ENCODE measurements at places on chromosomes 3 and 15.

GRCh38 chr15:85927931-85928537, 133.3 kb upstream of the KLHL25 start:
- DNase-seq = no peak

DNA sequence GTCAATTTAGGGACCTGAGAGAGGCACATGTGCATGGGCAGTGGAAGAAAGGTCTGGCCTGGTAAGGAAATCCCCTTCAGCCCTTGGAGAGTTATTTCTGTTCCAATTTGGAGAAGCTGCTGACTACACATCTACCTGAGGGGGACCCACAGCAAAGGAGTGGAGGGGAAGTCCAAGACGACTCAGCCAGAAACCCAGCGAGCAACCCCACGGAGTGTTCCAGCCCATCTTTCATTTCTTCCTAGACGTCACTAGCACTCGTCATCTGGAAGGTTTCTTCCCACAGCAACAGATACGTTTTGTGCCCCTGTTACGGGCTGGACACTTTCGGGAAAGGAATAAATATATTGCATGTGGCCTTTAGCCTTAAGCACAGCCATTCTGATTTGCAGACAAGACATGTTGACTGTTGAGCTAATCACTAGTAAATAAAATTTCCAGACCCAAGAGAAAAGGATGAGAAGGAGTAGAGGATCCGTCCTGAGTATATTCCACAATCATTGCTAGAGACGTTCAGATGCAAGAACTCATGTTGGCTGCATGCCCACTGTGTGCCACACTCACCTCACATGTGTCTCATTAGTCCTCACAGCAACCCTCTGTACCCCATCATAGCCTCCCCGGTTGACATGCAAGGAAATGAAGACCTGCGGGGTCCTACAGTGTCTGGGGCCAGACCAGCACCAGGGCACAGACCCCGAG, 7.8 kb upstream of the FAM174B start:
- no peak for DNase-seq

- no peak for DNase-seq
Observed at GRCh38 chr3:178561239-178561638, 25.0 kb downstream of the KCNMB2 start.

- no peak for DNase-seq
Observed at GRCh38 chr3:58154626-58155449, 55.9 kb downstream of the DNASE1L3 start.

DNA sequence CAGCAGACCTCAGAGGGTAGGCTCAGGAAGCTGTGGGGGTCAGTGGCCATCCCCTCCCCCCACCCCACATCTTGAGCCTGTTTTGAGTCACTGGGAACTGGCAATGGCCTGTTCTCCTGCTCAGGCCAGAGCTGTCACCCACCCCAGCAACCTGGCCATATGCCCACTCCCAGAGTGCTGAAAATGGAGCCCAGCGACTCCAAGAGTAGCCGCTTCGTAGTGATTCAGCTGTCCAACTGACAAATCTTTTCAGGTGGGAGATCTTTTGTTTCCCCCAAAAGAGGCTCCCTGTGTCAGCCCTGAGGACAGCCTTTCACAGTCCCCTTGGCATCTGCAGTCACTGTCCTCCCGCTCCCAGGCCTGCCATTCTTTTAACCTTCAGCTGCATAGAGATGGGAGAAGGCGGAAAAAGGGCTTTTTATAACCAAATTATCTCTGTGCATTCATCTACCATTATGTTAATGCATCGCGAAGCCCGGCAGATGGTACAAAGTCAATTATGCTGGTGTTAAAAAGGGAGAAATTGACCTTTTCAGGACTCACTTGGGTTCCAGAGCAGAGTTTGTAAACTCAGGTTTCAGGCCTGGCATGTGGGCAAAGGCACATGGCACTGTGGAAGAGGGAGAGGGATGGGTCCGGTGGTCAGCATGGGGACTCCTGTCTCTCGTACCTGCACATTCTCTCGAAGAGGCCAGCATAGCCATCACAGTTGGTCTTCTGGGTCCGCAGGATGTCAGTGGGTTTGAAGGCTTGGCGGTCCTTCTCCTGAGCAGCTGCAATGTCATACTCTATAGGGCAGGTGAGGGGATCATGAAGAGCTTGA, 32.1 kb downstream of the KY start:
- DNase-seq = no peak

DNA sequence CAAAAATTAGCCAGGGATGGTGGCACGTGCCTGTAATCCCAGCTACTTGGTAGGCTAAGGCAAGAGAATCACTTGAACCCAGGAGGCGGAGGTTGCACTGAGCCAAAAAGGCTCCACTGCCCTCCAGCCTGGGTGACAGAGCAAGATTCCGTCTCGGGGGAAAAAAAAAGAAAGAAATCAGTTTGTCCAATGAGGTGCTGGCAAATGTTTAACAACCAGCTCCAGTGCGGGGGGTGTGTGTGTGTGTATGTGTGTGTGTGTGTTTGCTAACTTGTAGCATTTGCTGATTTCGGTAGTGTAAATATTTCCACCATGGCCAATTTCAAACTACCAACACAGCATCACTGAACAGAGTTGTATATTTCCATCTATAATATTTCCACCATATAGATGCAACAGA, 23.8 kb upstream of the IDH2 start:
- DNase-seq = no peak

DNA sequence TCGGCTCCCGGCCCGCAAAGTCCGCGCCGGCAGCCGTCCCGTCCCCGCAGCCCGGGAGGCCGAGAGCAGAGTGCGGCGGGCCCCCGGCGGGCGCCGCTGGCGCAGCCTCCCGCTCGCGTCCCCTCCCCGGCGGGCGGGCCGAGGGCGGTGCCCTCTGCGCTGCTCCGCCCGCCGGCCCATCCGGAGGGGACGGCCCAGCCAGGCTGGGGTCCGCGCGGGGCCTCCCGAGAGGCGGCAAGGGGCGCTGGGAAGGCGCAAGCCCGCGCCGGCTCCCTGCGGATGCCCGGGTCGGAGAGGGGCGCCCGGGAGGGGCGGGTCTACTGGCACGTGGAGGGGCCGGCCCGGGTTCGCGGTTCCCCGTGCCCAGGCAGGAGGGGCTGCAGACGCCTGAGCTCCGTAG, at the start of the genes CLCN2 and POLR2H:
CLCN2 (minus strand) TSS at position 74 of the 400 bp plus-strand sequence. CDS start 126 bp downstream, outside the sequence.
POLR2H (plus strand) TSS at position 179 of the 400 bp plus-strand sequence. CDS start 1,783 bp downstream, outside the sequence.
- peak; percentile 61 for DNase-seq

- DNase-seq = no peak
Observed at GRCh38 chr3:12465151-12465835, 19.0 kb upstream of the TSEN2 start.

DNA sequence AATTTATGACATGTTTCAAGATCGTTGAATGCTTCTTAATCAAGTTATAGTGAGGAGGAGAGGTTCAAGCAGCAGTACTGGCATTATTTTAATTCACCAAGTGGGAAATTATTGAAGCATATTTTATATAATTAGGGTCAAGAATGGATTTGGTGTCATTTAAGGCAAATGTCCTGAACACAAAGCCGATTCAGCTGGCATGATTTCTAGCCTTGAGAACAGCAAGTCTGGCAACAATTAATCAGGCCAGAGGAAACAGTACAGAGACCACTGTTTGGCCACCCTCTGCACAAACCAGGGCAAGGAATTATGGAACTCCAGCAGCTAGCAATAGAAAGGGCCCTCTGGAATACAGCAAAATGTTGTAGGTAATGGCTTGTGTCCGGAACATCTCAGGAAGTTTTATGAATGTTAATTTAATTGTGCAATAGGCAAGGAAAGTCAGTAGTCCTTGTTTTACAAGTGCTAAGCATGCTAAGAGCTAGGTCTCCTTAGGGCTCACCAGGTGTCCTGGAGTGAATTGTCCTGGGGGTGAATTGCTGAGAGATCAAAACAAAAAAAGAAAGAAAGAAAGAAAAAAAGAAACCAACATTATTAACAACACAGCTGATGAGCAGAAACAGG, 38.7 kb upstream of the SNRK start:
- no peak for DNase-seq

GRCh38 chr15:62491642-62492041, 326.6 kb upstream of the C2CD4B start:
- no peak for DNase-seq

DNA sequence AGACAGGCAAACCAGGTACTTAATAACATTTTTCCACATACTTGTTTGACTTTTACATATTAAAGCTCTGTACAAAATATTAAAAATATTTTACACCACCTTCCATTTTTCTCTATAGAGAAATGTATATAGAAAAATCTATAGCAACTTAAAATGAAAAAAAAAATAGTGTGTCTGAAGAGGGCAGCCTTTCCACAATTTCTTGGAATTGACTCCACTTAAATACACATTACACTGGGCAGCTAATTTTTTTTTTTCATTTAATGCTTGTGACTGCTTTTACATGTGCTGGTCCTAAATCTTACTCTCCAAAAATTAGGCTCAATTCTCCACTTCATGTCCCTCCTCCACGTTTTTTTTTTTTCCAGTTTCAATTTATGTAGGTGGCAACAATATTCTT, 427.0 kb upstream of the RBMS3 start:
- DNase-seq = no peak

DNA sequence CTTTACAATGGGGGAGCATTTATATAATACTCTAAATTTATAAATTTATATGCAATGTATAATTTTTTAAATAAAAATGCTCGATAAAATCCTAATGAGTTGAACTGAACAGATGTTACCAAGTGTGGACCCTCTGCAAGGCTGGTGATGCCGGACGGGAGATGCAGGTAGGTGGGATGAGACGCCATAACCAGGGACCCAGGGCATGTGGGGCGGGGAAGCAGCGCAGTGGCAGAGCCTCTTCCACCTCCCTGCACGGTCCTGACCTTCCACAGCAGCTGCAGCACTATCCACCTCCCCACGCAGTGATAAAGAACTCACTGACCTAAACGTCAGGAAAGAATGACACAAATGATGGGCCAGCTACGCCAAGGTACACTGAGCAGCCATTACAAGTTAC, 12.8 kb downstream of the PCSK6 start:
- DNase-seq = no peak

- DNase-seq = no peak
Observed at GRCh38 chr3:107411779-107412178, 34.5 kb downstream of the CCDC54 start.

- no peak for DNase-seq
Observed at GRCh38 chr3:73401059-73401458, 223.7 kb downstream of the PDZRN3 start.

GRCh38 chr3:45067941-45068340, 41.8 kb downstream of the CLEC3B start:
- DNase-seq = no peak

DNA sequence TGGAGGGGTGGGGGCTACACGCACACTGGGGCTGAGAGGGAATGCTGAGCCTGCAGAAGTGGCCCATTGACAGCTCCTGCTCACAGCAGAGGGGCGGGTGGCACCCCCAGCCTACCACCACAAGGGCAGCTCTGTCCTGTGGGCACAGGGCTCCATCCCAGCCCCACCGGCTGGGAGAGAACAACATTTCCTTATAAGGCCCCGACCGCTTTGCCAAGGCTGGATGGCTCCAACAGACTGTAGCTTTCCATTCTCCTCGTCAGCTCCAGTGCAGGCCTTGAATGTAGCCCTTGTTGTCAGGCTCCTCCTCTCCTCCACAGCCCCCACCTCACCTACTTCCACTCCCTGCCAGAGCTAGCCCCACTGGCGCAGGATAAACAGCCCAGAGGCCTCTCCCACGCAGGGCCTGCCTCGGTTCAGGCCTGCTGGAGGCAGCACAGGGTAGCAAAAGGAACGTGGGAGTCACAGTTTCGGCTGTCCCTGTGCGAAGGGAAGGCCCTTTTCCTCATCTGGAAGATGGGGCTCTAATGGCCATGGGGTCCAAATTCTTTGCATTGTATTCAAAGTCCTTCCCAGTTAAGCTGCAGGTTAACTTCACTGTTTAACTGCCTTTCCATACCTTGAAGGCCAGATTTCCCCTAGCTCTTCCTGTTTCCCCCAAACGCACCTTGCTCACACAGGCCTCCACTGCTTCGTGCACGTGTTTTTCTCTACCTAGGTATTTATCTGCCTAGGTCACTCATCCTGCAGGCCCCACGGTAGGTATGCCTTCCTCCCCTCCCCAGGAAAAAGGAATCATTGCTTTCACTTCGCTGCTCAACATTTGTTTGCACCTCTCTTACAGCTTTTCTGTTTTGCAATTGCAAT, 101.6 kb upstream of the LPP start:
- DNase-seq = no peak

GRCh38 chr15:33298631-33299030, 12.1 kb upstream of the RYR3 start:
- DNase-seq = no peak

GRCh38 chr3:141408596-141408995, 40.3 kb downstream of the ZBTB38 start:
- DNase-seq = no peak

GRCh38 chr3:23002836-23003732, 200.0 kb upstream of the UBE2E2 start:
- DNase-seq = no peak

DNA sequence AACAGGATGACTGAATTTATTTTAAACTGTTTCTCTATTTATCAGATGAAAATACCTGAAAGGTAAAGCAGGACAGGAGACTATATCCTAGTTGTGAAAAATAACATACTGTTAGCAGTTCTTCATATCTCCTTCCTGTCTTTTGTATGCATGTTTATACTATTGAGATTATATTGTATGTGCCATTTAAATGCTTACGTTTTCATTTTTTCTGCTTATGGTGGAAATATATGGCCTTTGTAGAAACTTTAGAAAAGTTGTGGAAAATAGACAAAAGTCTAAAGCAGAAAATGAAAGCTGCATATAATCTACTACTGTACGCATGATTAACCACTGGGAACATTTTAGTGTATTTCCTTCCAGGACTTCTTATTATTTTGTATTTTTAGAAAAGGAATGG, 2.1 kb upstream of the PPM1L start:
- no peak for DNase-seq

DNA sequence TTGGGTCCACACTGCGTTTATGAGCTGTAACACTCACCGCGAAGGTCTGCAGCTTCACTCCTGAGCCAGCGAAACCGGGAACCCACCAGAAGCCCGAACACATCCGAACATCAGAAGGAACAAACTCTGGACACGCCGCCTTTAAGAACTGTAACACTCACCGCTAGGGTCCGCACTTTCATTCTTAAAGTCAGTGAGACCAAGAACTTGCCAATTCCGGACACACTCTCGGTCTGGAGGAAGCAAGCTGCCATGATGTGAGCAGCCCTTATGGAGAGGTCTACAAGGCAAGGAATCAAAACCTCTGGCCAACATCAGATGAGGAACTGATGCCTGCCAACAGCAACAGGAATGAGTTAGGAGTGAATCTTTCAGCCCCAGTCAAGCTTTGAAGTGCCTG, 62.9 kb downstream of the SLC28A2 start:
- no peak for DNase-seq

DNA sequence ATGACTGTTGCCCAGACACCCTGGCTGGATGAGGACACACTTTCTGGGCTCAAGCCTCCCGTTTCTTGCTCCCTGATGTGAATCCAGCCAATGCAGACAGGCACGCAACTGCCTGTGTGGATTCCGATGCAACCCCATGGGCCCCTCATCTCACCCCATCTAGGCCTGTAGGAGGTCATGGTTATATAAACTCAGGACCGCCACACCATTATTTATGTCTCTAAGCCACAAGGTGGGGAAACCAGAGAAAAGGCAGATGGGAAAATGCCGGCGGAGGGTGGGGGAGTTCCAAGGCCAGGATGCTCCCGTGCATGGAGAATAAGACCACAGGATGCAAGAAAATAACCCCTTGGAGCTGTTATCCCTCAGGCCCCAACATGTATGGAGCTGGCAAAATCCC, 2.0 kb downstream of the MESP1 start:
- no peak for DNase-seq
